Activated CD8-positive, alpha-beta memory T cell treated with anti-CD3 and anti-CD28 coated beads for 1 hour (primary cell): ENCODE measurements at places on chromosomes 12 and 14.

GRCh38 chr12:93237235-93237915, 140.3 kb upstream of the NUDT4 start:
- no peak for DNase-seq

GRCh38 chr12:47340411-47341015, 260.8 kb upstream of the AMIGO2 start:
- no peak for DNase-seq

DNA sequence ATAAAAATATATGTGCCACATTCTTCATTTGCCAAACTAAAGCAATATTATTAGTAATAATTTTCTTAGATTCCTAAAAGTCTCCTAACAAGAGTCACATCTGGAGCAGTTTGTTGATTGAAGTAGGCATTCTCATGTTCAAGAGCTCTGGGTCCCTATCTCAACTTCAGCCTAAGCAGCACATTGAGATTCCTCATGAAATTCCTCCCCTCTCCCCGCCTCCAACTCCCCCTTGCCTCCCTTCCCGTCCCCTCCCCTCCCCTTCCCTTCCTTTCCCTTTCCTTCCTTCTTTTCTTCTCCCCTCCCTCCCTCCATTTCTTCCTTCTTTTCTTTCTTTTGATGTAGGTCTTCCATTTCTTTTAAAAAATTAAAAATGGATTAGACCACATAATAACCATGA, 48.7 kb upstream of the NAV3 start:
- DNase-seq = no peak

- DNase-seq = no peak
Observed at GRCh38 chr12:69433653-69434052, 36.5 kb upstream of the FRS2 start.

DNA sequence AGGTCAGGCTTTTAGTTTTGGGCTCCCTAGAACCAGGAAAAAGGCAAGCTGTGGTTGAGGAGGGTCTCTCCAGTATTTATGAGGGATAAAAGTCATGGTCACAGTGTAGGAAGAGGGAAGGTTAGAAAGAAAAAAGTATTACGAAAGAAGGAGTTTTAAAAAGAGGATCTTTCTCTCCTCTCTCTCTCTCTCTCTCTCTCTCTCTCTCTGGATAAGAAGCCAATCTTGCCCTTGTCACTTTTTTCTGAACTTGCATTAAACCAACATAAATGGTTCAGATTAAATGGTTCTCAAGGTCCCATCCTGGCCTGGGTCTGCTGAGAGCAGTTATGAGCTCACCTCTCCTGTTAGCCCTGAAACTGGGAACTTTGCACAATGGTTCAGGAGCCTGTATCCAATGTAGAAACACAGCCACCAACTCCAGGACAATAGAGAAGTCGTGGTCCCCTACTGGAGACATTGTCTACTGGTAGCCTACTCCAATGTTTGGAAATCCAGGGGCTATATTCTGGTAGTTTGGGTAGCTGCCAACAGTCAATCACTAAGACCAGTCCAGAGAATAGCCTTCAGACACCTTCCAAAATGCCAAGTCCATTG, 131.9 kb downstream of the DAD1 start:
- DNase-seq = no peak

DNA sequence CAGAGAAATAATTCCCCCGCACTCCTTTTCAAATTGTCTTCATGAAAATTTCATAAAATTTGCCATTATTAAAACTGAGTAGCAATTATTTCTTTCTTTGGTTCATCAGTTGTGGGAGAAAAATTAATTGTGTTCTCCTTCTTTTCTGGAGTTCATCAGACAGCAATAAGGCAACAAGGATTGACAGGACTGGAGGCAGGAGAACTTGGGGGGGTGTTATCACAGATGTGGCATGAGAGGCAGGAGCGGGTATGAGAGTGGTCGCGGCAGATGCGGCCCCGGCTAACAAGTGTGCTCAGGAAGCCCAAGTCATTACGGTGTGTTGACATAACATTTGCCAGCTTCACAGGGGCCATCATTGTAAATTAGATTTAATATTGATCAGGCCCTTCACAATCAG, 306.6 kb upstream of the TMPO start:
- no peak for DNase-seq

DNA sequence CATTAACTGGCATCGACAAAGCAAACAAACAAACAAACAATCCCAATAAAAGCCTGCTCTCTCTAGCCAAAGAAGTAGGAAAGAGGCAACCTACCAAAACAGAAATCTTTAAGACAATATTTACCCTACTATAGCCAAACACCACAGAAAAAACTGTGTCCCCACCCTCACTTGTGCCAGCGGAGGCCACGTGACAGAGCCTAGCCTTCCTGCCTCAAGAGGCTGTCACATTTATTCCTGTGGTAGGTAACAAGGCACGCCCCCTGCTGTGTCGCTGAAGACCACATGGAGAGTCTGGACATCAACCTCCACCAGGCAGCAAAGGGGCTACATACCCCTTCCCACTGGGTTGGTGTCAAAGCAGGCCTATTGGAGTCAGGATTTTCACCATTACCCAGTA, 148.1 kb downstream of the LMNTD1 start:
- DNase-seq = no peak

- DNase-seq = no peak
Observed at GRCh38 chr14:69999261-69999674, 120.1 kb downstream of the SMOC1 start.

- DNase-seq = no peak
Observed at GRCh38 chr12:4626543-4626942, 22.3 kb downstream of the AKAP3 start.

DNA sequence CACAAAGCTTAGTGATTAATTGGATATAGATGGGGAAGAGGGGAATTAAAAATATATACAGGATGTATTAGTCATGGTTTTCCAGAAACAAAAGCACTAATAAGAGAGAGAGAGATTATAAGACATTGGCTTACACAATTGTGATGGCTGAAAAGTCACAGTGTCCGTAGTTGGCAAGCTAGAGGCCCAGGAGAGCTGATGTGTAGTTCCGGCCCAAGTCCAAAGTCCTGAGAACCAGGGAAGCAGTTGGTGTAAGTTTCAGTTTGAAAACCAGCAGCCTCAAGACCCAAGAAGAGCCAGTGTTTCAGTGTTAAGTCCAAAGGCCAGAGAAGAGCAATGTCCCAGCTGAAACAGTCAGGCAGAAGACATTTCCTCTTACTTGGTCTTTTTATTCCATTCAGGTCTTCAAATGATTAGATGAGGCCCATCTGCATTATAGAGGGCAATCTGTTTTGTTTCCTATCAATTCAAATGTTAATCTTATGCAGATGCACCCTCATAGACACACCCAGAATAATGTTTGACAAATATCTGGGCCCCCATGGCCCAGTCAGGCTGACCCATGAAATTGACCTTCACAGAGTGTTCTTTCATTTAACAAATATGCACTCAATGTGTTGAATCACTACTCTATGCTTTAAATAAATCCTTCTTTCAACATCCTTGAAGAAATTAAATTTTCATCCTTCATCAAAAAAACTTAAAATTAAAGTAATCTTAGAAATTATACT, 67.2 kb upstream of the DIO2 start:
- no peak for DNase-seq

DNA sequence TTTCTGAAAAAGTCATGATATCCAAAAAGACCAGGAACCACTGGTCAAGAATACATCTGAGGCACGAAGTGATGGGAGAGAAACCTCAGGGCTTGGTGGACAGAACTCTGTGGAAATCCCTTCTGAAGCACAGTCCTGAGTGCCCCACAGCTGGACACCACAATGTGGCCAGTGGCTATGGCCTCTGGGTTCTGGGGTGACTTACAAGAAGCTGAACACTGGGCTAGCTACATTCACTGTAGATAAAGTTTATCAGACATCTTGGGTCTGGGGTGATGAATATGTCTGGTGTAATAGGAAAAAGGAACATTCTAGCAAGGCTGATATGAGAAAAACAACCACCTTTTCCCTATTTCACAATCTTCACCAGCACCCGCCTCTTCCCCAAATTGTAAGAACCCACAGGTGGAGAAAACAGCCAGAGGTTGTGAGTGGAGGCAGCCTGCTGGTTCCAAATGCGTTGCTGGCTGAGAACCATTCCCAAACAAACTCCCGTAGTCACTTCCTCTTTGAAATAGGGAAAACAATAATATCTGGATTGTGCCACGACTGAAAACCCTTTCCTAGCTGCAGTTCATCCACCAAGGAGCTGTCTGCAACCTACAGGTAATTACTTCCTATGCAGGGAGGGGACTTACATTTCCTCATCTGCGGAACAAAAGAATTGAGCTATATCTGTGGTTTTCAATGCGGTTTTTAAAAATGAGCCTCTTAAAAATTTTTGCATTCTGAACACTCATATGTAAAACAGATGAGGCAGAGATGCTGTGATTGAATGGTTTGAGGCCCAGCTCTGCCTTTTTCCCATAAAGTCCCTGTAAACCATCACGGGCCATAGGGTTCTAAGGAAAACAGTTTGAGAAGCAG, 193.6 kb downstream of the SLC41A2 start:
- no peak for DNase-seq

- no peak for DNase-seq
Observed at GRCh38 chr14:63428486-63428885, 109.8 kb upstream of the GPHB5 start.

DNA sequence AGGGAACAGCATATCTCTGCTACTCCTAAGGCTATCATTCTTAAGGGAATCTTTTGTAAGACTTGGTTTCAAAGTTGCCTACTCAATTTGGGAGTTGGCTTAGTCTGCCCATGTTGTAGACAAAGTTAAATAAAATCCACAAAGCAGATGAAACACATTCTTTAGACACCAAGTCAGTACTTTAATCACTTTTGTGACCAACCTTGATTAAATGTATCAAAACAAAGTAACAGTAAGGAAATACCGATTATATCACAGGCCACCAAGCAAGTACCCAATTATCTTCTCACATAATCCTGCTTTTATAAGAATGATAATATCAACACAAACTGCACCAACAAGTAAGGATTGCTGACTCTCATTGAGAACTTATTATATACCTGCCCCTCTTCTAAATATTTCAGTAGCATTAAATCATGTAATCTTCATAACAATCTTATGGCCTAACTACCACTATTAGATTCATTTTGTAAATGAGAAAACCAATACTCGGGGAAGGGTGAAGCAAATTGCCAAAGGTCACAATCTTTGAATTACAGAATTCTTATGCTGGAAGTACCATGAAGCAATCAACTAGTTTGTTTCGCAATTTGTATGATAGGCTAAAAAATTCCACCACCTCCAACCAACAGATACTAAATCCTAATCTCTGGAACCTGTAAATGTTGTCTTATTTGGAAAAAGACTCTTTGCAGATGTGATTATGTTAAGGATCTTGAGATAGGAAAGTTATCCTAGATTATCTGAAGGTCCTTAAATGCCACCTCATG, 12.6 kb upstream of the DIO2 start:
- no peak for DNase-seq

DNA sequence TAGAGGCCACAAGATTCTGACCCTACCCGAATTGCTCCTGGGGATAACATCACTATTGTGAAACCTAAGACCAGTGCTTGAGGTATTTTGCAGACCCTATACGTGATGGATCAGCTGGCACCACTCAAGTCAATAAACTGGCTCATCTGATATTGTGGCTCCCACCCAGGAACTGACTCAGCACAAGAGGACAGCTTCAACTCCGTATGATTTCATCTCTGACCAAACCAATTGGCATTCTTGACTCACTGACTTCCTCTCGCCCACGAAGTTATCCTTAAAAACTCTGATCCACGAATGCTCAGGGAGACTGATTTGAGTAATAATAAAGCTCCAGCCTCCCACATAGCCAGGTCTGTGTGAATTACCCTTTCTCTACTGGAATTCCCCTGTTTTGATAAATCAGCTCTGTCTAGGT, 1036.1 kb upstream of the TMEM132C start:
- no peak for DNase-seq

DNA sequence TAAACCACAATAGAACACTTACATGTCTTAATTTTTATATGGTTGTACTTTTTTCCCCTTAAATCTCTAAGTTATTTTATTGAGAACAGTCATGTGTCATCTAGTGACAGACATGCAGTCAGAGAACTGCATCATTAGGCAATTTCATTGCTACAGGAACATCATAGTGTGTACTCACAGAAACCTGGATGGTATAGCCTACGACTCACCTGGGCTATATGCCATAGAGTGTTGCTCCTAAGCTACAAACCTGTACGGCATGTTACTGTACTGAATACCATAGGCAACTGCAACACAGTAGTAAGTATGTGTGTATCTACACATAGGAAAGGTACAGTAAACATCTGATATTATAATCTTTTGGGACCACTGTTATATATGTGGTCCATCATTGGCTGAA, 557.6 kb downstream of the PRKD1 start:
- DNase-seq = no peak

GRCh38 chr12:124399622-124400021, 104.7 kb downstream of the RFLNA start:
- DNase-seq = no peak

GRCh38 chr12:9098115-9098452, 17.6 kb downstream of the A2M start:
- DNase-seq = no peak

DNA sequence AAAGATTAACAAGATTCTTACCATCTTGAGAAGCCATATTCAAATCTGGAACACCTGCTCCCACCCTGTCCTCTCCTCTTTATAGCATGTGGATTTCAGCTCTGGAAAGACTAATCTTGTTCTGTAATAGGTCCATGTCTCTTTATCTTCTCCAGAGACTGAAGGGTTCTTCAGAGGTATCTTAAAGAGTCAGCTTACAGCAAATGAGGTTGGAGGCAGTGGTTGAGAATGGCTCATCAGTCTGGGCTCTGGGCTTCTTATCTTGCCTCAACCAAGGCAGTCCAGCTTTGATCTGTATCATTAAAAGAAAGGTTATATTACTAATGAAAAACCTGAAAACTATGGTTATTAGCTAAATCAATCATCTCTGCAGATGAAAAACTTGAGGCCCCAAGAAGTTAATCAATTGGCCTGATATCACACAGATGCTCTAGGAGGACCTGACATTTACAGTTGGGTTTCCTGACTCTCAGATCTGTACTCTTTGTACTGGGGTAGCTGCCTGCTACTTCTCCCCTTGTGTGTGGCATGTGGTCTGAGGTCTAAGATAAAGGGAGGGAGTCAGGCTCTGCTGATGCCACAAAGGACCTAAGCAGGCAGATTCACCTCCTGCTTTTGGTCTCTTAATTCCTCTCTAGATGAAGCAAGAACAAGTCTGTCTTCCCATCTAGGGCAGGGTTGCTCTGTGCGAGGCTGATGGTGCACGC, 1.7 kb upstream of the AKAP6 start:
- DNase-seq = no peak

GRCh38 chr14:71123579-71124135, 216.4 kb downstream of the PCNX1 start:
- DNase-seq = no peak

DNA sequence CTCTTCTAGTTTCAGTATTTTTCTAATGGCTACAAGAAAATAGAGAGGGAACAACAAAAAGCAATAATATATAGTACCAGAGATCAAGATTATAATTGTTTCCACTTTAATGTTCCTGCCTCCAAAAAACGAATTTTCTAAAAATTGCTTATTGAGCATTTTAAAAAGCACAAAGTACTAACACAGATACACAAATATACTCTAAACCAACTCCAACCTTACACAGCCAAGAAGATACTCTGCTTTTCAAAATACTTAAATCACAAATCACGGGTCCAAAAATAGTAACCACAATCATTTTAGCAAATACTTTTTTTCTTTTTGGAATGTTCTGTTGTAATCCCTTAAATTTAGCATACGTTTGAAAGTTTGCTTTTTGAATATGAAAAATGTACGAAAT, 2.0 kb downstream of the YAF2 start:
- no peak for DNase-seq

- no peak for DNase-seq
Observed at GRCh38 chr12:71266606-71267005, 108.8 kb upstream of the TSPAN8 start.
